ENCODE measurements at places on chromosomes 16 and 17.
A peak's percentile ranks its signal among the peaks of the same experiment; 100 is the strongest.

- peak; percentile 89 for DNase-seq
Observed at GRCh38 chr17:19384723-19385391, 2.1 kb downstream of the MFAP4 start.

GRCh38 chr17:82449131-82449882 is 1.2 kb downstream of the CYBC1 start:
- no peak for DNase-seq

DNA sequence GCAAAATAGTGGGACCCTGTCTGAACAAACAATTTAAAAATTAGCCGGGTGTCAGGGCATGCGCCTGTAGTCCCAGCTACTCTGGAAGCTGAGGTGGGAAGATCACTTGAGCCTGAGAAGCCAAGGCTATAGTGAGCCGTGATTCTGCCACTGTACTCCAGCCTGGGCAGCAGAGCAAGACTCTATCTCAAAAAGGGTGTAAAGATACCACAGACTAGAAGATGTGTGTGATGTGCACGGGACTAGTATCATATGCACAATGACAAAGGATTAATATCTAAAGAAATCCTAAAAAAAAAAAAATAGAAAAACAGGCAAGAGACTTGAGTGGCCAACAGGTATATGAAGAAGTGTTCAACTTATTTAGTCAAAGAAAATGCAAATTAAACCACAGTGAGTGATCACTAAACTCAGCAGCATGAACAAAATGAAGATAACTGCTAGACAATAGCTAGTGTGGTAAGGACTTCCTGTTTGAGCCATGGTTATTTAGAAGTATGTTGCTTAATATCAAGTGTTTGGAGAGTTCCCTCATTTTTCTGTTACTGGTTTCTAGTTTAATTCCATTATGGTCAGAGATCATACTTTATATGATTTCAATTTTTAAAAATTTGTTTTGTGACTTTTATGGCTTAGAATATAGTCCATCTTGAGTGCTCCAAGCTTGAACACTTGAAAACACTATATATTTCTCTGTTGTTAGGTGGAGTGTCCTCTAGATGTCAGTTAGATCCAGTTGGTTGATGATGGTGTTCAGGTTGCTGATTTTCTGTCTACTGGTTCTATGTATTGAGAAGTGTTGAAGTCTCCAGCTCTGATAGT is 14.7 kb upstream of the SLX4 start:
- DNase-seq = no peak

GRCh38 chr16:49859125-49859811 is 3.4 kb upstream of the ZNF423 start:
- DNase-seq = no peak

DNA sequence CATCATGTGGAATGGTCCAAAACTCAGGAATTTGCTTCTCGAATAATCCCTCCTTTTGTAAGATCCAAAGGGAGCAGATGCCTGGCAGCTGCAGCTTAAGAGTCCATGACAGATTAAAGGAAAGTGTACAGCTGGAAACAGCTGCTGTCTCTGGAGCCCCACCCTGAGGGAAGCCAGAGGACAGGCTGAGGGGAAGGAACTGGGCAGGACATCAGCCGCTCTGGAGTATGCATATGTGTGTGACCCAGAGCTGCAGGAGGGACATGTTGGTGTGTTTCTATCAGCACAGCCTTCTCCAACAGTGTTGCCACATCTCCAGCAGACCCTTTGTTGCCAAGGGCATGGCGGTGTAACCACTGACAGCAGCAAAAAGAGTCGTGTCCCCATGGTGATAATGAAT is 46.2 kb downstream of the CYB561 start:
- no peak for DNase-seq

DNA sequence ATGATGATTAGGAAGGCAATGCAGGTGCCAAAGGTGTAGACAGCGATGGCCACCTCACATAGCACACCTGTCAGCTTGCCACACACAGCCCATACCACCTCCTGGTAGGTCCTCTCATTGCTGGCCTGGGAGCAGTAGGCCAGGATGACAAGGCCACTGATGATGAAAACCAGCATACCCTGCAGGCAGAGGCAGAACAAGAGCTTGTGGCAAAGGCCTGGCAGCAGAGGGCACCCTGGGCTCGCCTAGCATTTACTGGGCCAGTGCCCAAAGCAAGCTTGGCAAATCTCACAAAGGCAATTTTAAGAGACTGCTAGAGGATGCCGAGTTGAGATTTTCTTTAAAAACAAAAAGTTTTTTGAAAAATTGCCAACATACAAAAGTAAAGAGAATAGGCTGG is 5.9 kb downstream of the SLC38A7 start:
- peak; percentile 71 for DNase-seq

GRCh38 chr16:61295311-61295710 is 740.9 kb downstream of the CDH8 start:
- DNase-seq = no peak

DNA sequence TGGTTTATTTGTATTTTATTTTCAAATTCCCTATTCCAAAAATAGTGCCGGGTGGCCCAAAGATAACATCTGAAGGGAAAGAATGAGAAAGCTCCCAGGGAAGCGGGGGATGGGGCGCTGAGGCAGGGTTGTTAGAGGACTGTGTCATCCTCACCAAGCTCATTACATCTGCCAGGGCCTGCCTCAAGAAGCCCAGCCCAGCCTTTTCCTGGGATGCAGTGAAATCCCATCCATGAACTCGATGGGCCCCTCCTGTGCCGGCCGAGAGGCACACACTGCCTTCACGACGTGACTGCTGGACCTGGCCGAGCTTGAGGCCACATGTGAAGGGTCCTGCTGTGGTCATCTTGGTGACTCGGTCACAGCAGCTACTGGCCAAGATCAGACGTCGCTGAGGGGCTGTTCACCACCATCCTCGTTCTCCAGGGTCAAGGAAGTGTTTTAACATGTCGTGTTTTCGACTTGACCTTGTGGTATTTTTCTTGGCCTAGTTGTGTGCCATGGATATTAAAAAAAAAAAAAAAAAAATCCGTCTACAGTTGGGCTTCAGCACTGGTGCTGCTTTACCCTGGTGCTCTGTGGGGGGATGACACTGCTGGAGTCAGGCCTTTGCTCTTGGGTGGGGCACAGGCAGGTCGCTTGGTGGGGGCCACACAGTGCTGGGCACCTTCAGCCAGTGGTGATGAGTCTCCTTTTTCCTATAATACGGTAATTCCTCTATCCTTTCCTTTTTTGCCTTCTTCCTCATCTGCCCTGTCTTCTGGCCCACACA is 4.9 kb downstream of the TIMM22 start:
- DNase-seq = no peak

DNA sequence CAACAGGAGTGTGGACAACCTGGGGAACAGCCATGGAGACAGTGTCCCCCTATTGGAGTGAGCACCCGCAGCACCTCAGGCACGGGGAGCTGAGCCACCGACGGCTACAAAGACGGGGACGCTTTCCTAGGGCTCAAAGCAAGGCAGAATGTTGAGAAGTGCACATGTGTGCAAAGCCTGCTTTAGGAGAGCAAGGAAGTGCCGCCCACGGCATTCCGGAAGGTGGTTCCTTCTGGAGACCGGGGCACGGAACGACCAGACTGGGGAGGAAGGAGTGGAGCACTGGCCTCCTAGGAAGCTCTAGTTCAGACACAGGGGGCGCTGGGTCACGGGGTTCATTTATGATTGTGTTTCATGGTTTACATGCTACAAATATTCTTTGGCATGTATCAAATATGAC is 52.2 kb downstream of the TBC1D16 start:
- no peak for DNase-seq

DNA sequence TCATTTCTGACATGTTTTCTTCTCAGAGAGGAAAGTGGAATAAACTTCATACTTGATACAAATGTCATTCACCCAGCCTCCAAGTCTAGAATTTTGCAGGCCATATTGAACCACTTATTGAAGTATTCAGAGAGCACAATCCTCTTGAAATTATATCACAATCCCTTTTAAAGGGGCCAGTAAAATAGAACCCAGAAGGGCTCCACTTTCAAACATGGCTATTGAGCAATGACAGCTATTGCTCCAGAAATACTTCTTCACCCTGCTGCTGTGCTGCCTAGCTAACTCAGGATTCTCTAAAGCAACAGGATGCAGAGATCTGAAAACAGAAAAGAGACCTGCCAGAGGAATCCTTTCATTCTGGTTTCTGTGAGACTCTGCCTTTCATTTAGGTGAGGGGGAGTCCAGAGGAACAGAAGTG is 275.0 kb upstream of the CDH5 start:
- no peak for DNase-seq

DNA sequence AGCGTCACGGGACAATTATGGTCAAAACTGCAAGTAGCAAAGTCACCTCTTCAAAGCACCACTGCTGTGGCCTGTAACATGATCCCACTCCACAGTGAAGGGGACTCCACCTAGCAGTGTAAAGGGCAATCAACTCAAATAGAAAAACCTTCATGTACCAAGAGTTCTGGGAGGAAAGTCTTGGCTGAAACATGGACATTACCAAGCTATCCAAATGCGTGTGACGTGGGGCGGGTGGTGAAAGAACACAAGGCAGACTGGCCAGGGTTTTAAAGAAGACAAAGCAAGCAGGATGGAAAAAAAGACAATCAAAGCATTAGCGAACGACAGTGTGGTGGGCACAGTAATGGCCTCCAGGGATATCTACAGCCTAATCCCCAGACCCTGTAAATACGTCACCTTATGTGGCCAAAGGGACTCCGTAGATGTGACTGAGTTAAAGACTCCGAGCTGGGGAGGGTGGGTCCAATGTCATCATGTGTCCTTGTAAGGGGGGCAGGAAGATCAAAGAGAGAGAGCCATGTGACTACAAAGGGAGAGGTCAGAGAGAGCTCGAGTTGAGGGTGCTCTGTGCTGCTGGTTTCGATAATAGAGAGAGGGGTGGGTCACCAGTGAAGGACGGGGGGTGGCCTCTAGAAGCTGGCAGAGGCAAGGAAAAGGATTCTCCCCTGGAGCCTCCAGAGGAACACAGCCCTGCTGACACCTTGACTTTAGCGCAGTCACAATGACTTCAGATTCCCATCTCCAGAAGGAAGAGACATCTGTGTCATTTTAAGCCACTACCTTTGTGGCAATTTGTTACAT is 6.0 kb downstream of the HSDL1 start:
- DNase-seq = no peak

GRCh38 chr17:46930051-46930450 is 7.1 kb downstream of the GOSR2 start:
- DNase-seq = peak; percentile 15

GRCh38 chr17:44076716-44077594 is 6.4 kb downstream of the G6PC3 start:
- DNase-seq = no peak

DNA sequence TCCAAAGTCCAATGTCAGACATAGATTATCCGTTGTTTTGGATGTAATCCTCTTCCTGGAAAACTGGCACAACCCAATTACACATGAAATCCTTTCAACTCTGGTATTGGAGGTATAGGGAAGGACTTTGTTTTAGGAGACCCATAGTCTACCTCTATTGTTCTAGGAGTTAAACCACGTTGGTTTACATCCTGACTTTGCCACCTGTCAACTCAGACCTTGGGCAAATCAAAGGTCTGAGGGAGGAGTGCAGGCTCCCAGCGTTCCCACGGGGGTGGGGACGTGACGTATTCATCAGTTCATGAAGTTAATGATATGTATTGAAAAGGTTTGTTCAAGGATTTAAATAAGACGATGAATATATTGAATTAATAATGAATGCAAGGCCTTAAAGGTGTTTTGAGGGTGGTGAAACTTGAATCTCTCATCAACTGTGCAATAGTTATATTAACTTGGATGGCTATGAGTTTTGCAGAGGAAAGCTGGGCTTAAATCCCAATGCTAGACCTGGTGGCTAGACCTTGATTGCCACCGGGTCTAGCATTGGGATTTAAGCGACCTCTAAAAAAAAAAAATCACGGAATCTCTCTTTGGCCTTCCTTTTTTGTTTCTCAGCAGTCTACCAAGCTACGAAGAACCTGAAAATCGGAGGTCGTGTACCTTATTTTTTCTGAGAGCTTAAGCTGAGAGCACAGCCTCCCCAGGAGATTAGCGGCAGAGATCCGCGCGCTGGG is 744 bp upstream of the NF1 start:
- no peak for DNase-seq

GRCh38 chr17:52297230-52298010 is 138.9 kb upstream of the CA10 start:
- no peak for DNase-seq

DNA sequence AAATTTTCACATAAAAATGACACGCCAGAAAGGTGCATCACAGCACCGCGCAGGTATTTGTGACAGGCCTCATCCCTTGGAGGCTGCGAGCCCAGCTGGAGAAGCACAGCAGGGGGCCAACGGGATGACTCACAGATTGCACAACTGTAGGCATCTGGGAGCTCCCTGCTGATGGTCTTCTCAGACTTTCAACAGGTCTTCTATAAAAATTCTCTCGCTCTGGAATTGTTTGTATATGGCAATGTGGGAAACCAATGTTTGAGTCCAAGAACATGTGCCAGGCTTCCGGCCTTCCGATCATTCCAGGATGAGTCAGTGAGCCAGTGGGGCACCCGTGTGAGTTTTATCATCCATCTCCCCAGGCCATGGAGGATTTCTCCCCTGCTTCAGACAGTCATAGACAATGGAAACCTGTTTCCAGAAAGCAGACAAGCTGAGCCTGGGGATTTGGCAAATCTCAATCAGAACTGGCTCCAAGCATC is 24.1 kb upstream of the ADORA2B start:
- DNase-seq = no peak

GRCh38 chr16:51166541-51166940 is 15.5 kb upstream of the SALL1 start:
- DNase-seq = no peak

GRCh38 chr17:34997355-34997862 is 17.1 kb downstream of the LIG3 start:
- DNase-seq = no peak

- DNase-seq = no peak
Observed at GRCh38 chr17:8382880-8383142, 182 bp downstream of the RPL26 start.

DNA sequence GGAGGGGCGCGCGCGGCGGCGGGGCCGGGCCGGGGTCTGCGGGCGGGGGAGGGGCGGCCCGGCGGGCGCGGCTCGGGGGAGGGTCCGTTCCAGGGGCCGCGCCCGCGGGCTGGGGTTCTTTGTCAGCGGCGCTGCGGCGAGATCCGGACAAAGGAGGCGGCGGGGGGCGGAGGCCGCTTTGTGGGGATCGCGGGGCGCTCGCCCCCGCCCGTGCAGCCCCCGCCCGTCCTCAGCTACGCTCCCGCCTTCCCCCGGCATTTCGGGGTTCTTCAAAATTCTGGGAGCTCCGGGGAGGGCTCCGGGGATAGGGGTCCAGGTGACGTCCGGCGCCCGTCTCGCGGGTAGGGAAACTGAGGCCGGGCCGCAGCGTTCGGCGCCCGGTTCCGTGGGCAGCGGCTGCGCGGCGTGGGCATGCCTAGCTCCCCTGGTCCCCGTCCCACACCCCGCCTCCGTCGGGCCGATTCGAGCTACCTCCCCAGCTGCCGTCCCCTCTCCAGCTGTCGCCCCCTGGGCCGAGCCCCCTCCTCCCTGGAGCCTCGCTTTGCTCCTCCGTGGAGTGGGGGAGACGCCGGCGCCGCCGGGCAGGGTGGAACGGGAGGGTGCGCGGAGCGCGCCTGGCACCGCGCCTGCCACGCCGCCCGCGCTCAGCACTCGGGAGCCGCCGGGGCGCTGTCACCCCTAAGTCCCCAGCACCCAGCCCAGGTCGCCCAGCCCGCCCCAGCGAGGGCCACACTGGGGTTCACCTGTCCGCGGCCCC is 546 bp downstream of the SNN start:
- no peak for DNase-seq
